ENCODE measurements at places on chromosomes 5 and 9.

DNA sequence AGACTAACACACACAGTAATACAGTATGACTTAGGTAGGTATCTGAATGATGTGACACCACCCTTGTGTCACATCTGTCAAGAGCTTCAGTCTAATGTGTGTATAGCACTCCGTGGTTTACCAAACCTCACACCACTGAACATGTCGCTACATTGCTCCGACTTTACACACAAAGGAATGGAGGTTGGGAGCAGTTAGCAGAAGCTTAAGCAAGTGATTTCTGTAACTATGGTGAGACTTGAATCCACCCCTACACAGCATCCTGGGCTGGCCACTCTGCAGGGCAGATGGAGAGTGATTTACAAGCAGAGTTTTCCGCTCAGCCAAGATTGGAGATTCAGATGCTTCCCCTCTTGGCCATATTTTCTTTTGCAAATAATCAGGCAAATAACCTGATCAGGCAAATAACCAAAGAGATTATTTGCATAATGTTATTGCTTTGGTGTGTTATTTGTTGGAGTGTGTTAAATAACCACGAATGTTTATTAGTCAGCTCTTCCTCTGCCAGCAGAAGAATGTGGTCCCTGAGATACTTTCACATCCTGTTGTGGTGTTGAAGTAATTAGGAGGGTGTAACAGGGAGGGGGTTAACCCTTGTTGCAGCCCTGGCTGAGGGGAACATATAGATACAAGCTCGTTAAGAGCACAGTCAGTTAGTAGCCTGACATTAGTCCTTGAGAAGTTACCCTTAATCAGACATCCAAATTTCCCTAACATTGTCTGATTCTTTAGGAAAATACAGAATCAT lies 92.8 kb downstream of the SNX18 start:
- peak; percentile 98 for ATAC-seq

GRCh38 chr5:61301341-61302199 lies 30.5 kb upstream of the ZSWIM6 start:
- no peak for ATAC-seq

DNA sequence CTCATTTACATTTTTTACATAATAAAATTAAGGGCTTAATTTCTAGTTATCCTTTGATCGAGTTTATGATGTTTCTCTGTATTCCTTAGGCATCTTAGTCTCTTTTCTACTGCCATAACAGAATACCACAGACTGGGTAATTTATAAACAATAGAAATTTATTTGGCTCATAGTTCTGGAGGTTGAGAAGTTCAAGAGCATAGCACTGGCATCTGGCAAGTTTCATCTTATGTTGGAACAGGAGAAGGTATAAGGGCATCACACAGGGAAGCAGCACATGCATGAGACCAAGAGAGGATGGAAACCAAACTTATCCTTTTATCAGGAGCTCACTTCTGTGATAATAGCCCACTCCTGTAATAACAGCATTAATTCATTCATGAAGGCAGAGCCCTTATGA lies 284.9 kb upstream of the COX7C start:
- ATAC-seq: no peak

- ATAC-seq: no peak
These were observed 371.3 kb upstream of the RGMB start for GRCh38 chr5:98402130-98402529.

GRCh38 chr9:123513554-123513953 lies 157.6 kb downstream of the CRB2 start:
- ATAC-seq: no peak

- no peak for ATAC-seq
These were observed 171.0 kb downstream of the MSX2 start for GRCh38 chr5:174895360-174895759.

- no peak for ATAC-seq
These were observed 12.6 kb downstream of the RAPGEF1 start for GRCh38 chr9:131727184-131727759.

- no peak for ATAC-seq
These were observed 17.1 kb downstream of the FCN2 start for GRCh38 chr9:134897584-134898170.

DNA sequence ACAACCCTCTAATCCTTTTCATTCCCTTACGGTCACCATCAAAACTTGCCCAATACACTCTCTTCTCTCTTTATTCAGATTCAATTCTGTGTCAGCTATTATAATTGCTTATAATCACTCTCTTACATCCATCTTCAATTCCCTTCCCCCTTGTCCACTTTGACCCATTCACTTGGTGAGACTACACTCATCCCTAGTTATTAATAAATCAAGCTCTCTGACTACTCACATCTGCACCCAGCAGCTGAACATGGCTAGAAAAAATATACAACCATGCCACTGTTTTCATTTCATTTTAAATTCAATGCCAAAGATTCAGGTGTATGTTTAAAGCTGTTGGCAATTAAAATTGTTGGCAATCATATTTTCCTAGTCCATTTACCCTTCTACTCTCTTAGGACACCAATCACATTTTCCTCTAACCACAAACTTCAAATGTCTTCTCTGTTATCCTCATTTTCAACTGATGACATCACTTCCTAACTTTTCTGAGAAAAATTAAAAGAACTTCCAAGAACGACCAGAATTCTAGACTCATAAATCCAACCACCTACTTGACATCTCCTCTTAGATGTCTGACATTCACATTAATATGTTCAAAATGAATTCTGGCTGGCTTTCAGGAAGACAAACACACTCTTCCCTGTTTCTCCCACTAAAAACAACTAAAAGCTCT lies 5.5 kb downstream of the C5orf15 start:
- no peak for ATAC-seq

GRCh38 chr9:15278091-15278687 lies 28.8 kb downstream of the TTC39B start:
- no peak for ATAC-seq

- no peak for ATAC-seq
These were observed 166.5 kb upstream of the NR3C1 start for GRCh38 chr5:143569722-143570567.

- no peak for ATAC-seq
These were observed 771.0 kb downstream of the IRX1 start for GRCh38 chr5:4366628-4367027.

DNA sequence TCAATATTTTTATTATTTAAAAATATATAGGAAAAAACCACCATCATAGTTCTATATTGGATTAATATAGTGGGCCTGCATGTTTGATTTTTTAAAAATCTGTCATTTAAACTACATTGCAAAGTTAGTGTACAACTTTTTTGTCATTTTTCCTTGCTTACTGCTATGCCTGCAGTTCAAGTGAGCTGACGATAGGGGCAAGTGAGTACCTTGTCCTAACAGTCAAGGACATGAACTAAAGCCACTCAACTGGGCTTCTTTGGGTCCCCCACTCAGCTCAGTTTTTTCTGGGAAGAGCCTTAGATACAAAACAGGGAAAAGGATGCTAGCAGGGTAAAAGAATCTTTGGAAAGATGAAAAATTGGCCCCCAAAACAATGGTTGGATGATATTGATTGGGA lies 269.9 kb downstream of the MAN2A1 start:
- no peak for ATAC-seq

DNA sequence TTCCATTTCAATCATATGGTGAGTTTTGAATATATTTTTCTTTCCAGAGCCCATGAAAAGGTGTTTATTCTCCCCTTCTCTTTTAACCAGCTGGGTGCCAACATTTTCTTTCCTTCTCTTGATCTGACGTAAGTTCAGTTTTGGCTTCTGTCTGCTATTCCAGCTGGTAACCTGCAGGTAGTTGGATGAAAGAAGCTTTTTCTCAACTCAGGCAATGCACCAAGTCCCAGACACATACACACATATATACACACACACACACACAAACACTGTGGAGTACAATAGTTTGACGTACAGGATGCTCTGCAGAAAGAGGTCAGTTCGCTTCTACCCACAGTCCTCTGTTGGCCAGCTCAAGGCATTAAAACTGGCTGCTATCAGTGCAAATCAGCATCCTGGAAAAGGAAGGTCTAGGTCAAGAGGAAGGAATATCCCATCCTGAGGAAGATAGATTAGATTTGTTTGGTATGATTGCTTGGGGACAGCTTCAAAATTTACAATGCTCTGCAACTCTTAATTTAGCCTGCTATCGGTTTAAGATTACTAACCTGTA lies 214.3 kb upstream of the SEMA6A start:
- no peak for ATAC-seq

- no peak for ATAC-seq
These were observed 119.7 kb downstream of the FAM174A start for GRCh38 chr5:100654895-100655294.

DNA sequence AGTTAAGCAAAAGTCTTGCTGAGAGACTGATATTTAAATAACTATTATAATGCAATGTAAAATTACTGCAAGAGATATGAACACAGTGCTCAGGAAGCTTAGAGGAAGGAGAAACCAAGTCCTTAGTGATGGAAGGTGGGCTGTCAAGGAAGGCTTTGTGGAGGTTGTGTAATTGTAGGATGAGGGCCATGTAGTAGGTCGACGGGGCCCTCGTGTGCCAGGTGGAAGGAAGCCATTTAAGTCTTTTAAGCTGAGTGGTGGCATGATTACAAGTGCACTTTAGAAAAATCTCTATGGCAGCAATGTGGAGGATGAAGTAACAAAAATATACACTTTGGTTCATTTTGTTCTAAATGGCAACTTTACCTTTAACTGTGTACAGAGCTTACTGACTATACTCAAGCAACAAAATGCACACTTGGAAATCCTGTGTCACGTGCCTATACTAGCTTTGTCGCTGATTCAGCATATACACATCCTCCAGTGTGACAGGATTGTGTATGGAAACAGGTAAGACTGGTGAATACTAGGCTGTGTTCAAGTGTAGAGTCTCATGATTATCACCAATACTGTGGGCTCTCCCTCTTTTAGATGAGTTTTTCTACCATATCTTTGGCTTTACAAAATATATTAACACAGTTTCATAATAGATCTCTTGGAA lies 78.6 kb downstream of the TMC1 start:
- no peak for ATAC-seq

DNA sequence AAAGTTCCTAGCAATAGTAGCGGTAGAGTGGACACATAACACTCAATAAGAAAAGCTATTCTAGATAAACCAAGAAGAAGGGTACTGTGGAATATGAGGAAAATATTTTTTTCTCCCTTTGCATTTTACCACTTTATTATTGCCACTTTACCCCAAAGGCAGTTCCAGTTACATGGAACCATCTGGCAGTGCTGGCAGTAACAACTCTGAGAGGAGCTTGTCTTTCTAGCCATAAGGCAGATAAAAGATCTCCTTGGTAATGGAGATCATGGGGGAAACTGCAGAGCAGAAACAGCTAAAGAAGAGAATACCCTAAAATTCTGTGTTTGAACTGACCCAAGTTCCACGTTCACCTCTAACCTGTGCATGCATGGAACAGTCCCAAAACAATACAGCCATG lies 38.5 kb downstream of the UBTD2 start:
- ATAC-seq: no peak

- ATAC-seq: no peak
These were observed 12.0 kb upstream of the RXRA start for GRCh38 chr9:134314039-134314949.

DNA sequence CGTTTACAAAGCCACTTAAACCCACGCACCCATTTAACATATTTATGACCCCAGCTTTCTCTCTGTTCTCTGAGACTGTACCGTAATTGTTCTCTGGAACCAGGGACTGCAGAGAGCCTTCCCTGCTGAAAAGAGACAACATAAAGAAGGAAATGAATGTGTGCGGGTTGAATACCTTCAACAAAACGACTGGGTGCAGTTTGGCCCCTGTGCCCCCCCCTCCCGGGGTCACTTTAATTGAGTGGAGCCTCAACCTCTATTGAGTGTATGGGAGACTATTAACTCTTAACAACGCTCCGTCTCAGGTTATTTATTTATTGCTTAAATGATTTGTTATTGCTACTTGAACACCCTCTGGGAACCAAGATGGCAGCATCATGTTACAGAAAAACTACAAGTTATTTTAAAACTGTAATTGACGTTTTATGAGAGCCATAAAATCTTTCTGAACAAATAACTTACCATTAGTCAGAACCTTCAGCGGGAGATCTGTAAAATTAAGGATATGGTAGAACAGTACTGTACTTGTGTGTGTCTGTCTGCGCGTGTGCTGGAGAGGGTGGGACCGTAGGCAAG lies 70.6 kb downstream of the GAS1 start:
- ATAC-seq: no peak

- no peak for ATAC-seq
These were observed 348.1 kb upstream of the WWC1 start for GRCh38 chr5:167943343-167943742.

DNA sequence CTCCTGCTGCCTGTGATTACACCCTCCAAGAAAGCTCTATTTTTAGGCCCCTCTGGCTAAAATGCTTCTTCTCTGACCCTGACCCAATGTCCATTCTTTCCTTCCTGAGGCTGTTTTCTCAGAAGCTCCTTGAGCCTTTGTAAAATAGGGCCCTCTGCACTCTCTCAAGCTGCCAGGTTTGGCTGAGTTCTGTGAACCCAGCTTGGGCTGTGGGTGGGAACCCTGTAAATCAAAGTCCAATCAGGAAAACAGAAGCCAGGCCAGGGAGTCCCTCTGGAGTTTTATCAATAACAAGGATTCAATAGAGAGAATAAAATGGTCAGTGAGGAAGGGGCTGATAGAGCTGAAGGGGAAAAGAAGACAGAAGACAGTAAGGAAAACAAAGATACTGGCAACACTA lies 43.7 kb upstream of the ERCC6L2 start:
- ATAC-seq: no peak

GRCh38 chr5:8905021-8905420 lies 640.9 kb downstream of the SEMA5A start:
- no peak for ATAC-seq

GRCh38 chr9:89632192-89632733 lies 27.5 kb downstream of the GADD45G start:
- no peak for ATAC-seq

DNA sequence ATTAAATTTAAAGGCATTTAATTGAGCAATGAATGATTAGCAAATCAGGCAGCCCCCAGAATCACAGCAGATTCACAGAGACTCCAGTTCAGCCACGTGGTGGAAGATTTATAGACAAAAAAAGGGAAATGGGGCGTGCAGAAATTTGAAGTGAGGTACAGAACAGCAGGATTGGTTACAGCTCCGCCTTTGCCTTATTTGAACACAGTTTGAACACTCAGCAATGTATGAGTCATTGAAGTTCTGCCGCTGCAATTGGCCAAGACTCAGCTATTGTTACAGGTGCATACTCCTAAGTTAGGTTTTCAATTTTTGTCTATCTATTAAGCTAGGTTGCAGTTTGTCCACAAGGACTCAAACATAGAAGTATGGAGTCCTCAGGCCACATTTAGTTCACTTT lies 157.7 kb upstream of the SLC12A2 start:
- no peak for ATAC-seq

DNA sequence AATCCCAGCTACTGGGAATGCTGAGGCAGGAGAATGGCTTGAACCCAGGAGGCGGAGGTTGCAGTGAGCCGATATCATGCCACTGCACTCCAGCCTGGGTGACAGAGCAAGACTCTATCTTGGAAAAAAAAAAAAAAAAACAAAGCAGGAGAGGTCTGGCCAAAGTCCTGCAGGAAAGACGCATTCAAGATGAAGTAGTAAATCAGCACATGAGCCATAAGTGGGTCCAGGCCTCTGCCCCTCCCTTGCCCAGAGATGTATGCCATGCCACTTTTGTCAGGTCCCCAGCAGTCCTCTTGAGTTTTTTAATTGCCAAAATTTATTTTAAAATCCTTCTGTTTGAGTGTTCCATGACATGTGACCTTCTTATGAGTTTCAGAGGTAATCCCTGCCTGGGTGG lies 8.5 kb upstream of the PHF19 start:
- no peak for ATAC-seq

GRCh38 chr5:109653042-109653441 lies 36.7 kb upstream of the MAN2A1 start:
- ATAC-seq: no peak
